ENCODE measurements at places on chromosomes 3 and 15. TPM values are rescaled to one million over a fixed set of nuclear protein-coding genes. Genes with fewer than 3 reads are reported as not detected.

The SCN11A gene
- total RNA-seq = 0.07 TPM

DNA sequence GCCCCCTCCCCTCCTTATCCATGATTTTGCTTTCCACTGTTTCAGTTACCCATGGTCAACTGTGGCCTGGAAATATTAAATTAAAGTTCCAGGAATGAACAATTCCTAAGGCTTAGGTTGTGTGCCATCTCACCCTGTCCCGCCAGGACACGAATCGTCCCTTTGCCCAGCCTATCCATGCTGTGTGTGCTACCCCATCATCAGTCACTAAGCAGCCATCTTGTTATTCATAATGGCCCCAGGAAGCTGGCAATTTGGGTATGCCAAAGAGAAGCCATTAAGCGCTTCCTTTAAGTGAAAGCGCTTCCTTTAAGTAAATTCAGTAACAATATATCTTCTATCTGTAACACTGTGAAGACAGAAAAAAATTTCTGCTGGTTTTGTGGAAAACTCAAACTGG lies 49.2 kb upstream of the LDHAL6B start:
- H3K36me3 ChIP-seq = no peaks in the 10 kb centered on the region
- no peak overlapping the region for H3K4me3 ChIP-seq
- no peaks in the 10 kb centered on the region for H3K27me3 ChIP-seq

- no peak overlapping the region for H3K4me3 ChIP-seq
- H3K27me3 ChIP-seq = no peaks in the 10 kb centered on the region
- H3K36me3 ChIP-seq = no peaks in the 10 kb centered on the region
- H3K4me1 ChIP-seq = peaks cover 23% of the 10 kb centered on the region
- no peak for DNase-seq
Measured at GRCh38 chr3:177185035-177185574, 12.2 kb downstream of the TBL1XR1 start.

GRCh38 chr3:141311170-141311495 lies 57.2 kb upstream of the ZBTB38 start:
- no peak overlapping the region for H3K27ac ChIP-seq
- no peaks in the 10 kb centered on the region for H3K36me3 ChIP-seq
- peaks cover 15% of the 10 kb centered on the region for H3K4me1 ChIP-seq
- H3K27me3 ChIP-seq = no peaks in the 10 kb centered on the region
- H3K4me3 ChIP-seq = peak overlapping the region; percentile 71
- DNase-seq = no peak

The SEMA3B gene
- total RNA-seq = 0.15 TPM

DNA sequence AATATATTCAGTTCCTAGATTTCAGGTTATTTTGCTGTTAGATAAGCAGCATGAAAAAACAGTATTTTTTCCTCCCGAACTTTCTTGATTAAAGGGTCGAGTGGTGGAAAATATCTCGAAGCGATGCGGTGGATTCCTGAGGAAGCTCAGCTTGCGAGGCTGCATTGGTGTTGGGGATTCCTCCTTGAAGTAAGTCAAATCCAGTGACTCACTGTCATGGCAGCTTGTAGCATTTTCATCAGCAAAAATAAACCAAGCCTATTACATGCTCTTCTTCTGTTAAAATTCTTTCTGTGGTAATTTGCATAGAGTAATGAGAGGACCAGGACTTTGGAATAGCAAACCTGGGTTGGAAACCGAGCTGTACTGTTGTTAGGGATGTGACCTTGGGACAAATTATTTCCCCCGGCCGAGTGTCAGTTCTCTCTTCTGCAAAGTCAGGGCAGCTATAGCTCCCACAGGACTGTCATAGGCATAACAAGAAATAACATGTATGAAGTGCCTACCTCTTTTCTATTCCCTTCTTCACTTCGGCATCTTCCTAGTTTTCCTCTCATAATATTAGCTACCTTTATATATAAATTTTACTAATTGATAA lies 75.6 kb downstream of the UBP1 start:
- H3K4me3 ChIP-seq = no peak overlapping the region
- H3K4me1 ChIP-seq = no peaks in the 10 kb centered on the region
- no peaks in the 10 kb centered on the region for H3K36me3 ChIP-seq
- H3K27me3 ChIP-seq = no peaks in the 10 kb centered on the region
- H3K27ac ChIP-seq = no peak overlapping the region

GRCh38 chr3:129276385-129276784 lies 2.3 kb upstream of the HMCES start:
- peaks cover 27% of the 10 kb centered on the region for H3K36me3 ChIP-seq
- DNase-seq = peak; percentile 92
- H3K4me1 ChIP-seq = peaks cover 55% of the 10 kb centered on the region
- H3K27me3 ChIP-seq = no peaks in the 10 kb centered on the region
- H3K4me3 ChIP-seq = peak overlapping the region; percentile 98

DNA sequence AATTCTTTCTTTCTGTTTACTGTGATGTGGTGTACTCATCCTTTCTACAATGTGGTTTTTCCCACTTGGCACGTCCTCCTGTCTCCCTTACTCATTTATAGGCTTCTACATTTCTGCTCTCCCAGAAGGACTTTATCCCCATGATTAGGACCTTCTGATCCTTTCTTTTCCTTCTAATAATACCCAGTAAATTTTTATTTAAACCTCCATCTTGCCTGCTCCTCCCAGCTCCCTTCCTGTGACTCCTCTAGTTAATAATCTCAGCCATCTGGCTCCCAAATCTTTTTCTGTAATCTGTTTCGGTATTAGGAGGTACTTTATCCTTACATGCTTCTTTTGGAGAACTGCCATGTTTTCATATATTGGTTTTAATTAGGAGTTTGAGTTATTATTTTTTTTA lies 11.2 kb upstream of the P2RY1 start:
- no peak overlapping the region for H3K4me3 ChIP-seq

The LARP6 gene
- total RNA-seq = not detected

GRCh38 chr3:195181741-195182469 lies 89.1 kb downstream of the XXYLT1 start:
- H3K4me3 ChIP-seq = no peak overlapping the region
- H3K4me1 ChIP-seq = no peaks in the 10 kb centered on the region
- H3K27me3 ChIP-seq = no peaks in the 10 kb centered on the region
- DNase-seq = no peak
- no peak overlapping the region for H3K27ac ChIP-seq

DNA sequence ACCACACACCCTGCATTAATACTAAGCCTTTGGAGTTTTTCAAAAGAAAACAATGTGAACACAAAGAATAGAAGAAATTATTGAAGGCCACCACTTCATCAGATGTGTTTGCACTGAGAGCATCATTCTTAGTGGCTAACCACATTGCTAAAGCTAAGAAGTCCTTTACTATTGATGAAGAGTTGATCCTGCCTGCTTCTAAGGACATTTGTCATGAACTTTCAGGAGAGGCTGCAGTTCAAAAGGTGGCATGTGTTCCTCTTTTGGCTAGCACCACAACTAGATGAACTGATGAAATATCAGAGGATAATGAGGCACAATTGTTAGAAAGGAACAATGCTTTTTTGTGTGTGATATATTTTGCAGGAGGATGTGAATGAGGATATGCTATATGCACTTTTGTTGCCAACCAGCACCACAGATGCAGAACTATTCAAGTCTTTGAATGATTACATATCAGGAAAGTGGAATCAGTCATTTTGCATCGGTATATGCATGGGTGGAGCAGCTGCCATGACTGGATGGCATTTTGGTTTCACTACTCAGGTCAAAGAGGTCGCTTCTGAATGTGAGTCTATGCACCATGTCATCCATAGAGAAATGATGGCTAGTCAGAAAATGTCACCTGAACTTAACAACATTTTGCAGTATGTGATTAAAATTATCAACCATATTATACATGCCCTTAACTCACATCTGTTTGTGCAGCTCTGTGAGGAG lies 2.5 kb upstream of the EID1 start:
- H3K4me1 ChIP-seq = peaks cover 32% of the 10 kb centered on the region
- H3K27ac ChIP-seq = no peak overlapping the region
- DNase-seq = no peak
- no peak overlapping the region for H3K4me3 ChIP-seq
- 0 out of 2 replicates have a peak, but pooled peaks cover 8% of the 10 kb centered on the region for H3K36me3 ChIP-seq

The DUOXA2 gene
- total RNA-seq = not detected

- H3K36me3 ChIP-seq = no peaks in the 10 kb centered on the region
- H3K27me3 ChIP-seq = no peaks in the 10 kb centered on the region
- peak; percentile 60 for DNase-seq
- H3K4me1 ChIP-seq = no peaks in the 10 kb centered on the region
- H3K4me3 ChIP-seq = no peak overlapping the region
Measured at GRCh38 chr3:4571690-4572334, 78.7 kb downstream of the ITPR1 start.

DNA sequence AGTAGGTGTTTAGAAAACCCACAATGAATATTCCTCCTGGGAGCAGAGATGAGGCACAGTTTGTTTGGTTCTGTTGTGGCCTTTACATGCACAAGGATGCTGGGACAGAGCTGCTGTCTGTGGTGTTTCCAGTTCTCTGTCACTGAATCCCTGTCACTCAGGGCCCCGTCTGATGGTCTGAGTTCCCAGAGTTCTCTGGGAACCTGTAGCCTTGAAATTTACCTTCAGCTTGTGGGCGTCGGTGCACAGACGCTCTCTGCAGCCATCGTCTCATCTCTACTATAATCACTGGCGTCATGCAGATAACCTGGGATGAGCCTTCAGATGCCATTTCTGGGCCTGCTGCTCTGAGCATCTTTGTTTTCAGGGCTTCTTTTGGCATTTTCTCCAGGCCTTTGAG lies 81.9 kb downstream of the LRRK1 start:
- peak overlapping the region; percentile 91 for H3K27ac ChIP-seq
- H3K27me3 ChIP-seq = no peaks in the 10 kb centered on the region
- H3K36me3 ChIP-seq = peaks cover 56% of the 10 kb centered on the region
- no peak for DNase-seq

DNA sequence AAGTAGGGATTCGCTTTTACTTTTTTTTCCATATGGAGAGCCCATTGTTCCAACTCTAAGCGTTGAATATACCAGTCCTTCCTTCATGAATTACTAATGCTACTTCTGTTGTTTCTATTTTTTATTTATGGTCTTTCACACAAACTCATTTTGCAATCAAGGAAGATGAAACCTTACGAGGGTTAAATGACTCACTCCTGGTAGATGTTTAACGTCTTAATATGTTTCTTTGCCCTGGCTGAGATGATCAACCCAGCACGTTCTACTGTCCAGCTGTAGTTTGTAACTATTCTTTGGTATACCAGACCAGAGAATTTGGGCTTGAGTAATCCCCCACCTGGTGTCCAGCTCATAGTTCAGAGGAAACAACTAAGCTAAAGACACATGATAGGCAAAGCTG lies 23.1 kb downstream of the CDCP1 start:
- H3K4me3 ChIP-seq = no peak overlapping the region
- peaks cover 6% of the 10 kb centered on the region for H3K4me1 ChIP-seq
- no peak for DNase-seq
- H3K27ac ChIP-seq = no peak overlapping the region
- no peaks in the 10 kb centered on the region for H3K27me3 ChIP-seq

DNA sequence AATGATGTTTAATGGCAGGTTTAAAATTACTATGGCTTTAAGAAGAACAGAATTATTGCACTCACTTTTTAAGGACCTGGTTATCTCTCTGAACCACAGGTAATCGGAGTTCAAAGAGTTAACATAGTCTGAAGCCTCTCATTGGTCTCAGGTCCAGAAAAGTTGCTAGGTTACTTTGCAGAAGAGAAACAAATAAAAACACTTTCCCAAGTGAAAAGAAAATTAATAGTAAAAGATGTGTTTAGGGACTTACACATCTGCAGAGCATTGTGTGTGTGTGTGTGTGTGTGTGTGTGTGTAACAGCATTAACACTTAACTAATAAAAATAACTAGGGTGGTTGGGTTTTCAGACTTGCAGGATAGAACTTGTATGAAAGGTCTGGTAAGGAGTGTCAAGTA lies 1.0 kb downstream of the MASP1 start:
- H3K27ac ChIP-seq = no peak overlapping the region
- H3K27me3 ChIP-seq = no peaks in the 10 kb centered on the region
- no peaks in the 10 kb centered on the region for H3K4me1 ChIP-seq
- H3K36me3 ChIP-seq = no peaks in the 10 kb centered on the region
- no peak overlapping the region for H3K4me3 ChIP-seq

GRCh38 chr3:8777201-8777977 lies 8.0 kb upstream of the OXTR start:
- no peak overlapping the region for H3K27ac ChIP-seq
- H3K27me3 ChIP-seq = no peaks in the 10 kb centered on the region
- 0 out of 2 replicates have a peak, but pooled peaks cover 7% of the 10 kb centered on the region for H3K36me3 ChIP-seq
- peaks cover 15% of the 10 kb centered on the region for H3K4me1 ChIP-seq
- DNase-seq = peak; percentile 67

- no peak for DNase-seq
- H3K36me3 ChIP-seq = no peaks in the 10 kb centered on the region
- H3K4me3 ChIP-seq = no peak overlapping the region
- H3K4me1 ChIP-seq = peaks cover 25% of the 10 kb centered on the region
- H3K27me3 ChIP-seq = no peaks in the 10 kb centered on the region
Measured at GRCh38 chr3:140595295-140595694, 82.6 kb upstream of the TRIM42 start.

The SNTN gene
- not detected for total RNA-seq

The GNAT1 gene
- total RNA-seq = not detected

GRCh38 chr3:27914199-27914598 lies 192.1 kb upstream of the EOMES start:
- H3K4me1 ChIP-seq = no peaks in the 10 kb centered on the region
- no peaks in the 10 kb centered on the region for H3K27me3 ChIP-seq
- H3K4me3 ChIP-seq = no peak overlapping the region
- no peak overlapping the region for H3K27ac ChIP-seq

GRCh38 chr3:61381745-61382392 lies 130.6 kb upstream of the FHIT start:
- H3K27me3 ChIP-seq = no peaks in the 10 kb centered on the region
- no peak overlapping the region for H3K4me3 ChIP-seq
- H3K27ac ChIP-seq = no peak overlapping the region
- no peaks in the 10 kb centered on the region for H3K4me1 ChIP-seq
- H3K36me3 ChIP-seq = no peaks in the 10 kb centered on the region

The BBX gene
- total RNA-seq = 81.8 TPM

- no peaks in the 10 kb centered on the region for H3K36me3 ChIP-seq
- no peak overlapping the region for H3K27ac ChIP-seq
- no peak overlapping the region for H3K4me3 ChIP-seq
- H3K4me1 ChIP-seq = no peaks in the 10 kb centered on the region
- no peak for DNase-seq
Measured at GRCh38 chr3:159451482-159451881, 537.2 kb upstream of the IL12A start.

GRCh38 chr3:38383156-38383875 lies 36.7 kb downstream of the XYLB start:
- no peak for DNase-seq
- H3K27me3 ChIP-seq = no peaks in the 10 kb centered on the region
- H3K27ac ChIP-seq = no peak overlapping the region

GRCh38 chr3:72912532-72912931 lies 24.7 kb downstream of the GXYLT2 start:
- DNase-seq = no peak
- no peak overlapping the region for H3K4me3 ChIP-seq
- no peak overlapping the region for H3K27ac ChIP-seq

GRCh38 chr3:115469649-115470048 lies 153.7 kb upstream of the GAP43 start:
- no peaks in the 10 kb centered on the region for H3K4me1 ChIP-seq
- no peak overlapping the region for H3K27ac ChIP-seq
- H3K4me3 ChIP-seq = no peak overlapping the region
- H3K27me3 ChIP-seq = no peaks in the 10 kb centered on the region
- H3K36me3 ChIP-seq = no peaks in the 10 kb centered on the region
- no peak for DNase-seq
